Activated CD8-positive, alpha-beta memory T cell treated with anti-CD3 and anti-CD28 coated beads for 36 hours (primary cell): ENCODE measurements at places on chromosomes 1 and 21. TPM values are rescaled to one million over a fixed set of nuclear protein-coding genes. Genes with fewer than 3 reads are reported as not detected.

TSSK3 gene
- total RNA-seq = 0.67 TPM

KRTAP12-2 gene
- not detected for total RNA-seq

UTS2 gene
- not detected for total RNA-seq

LCE2B gene
- not detected for total RNA-seq

SPATC1L gene
- total RNA-seq = 5.9 TPM

BSDC1 gene
- total RNA-seq = 29.2 TPM

ZNHIT6 gene
- 32.7 TPM for total RNA-seq

CYP2J2 gene
- total RNA-seq = 0.99 TPM

IFNLR1 gene
- total RNA-seq = 5.6 TPM
